ENCODE measurements at places on chromosomes 6 and 20.
A peak's percentile ranks its signal among the peaks of the same experiment; 100 is the strongest.

DNA sequence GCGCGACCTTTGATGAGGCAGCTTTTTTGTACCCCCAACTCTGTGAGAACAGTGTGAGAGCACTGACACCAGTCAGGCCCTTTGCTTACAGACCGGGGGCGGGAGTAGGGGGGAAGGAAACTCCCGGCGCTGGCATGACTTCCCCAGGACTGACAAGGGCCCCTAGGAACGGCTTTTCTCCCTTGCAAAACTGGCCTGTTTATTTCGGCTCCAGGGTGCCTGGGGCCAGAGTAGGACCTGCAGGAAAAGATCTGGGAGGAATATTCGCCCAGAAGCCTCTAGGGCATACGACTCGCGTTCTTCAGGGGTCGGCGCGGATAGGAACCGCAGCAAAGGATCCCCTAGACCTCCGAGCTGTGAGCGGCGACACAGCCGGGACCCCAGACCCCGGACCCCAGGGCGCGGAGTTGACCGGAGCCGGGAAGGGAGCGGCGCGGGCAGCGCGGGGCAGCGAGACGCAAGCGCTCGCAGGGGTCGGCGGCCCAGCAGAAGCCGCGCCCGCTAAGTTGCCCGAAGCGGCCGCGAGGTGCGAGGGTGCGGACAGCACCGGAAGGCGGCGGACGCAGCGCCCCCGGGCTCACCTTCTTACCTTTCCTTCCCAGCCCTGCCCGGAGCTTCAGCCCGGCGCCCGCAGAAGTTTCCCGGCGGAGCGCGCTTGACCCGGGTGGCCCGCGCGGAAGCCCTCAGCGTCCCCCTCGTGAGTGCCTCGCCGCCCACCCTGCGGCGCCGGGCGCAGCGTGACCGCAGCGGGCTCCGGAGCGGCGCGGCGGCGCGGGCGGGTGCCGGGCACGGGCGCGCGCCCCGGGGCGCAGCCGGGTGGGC lies at the start of gene POPDC3:
POPDC3 (minus strand) TSS at position 771 of the 822 bp plus-strand sequence. CDS start 18,105 bp downstream, outside the sequence.
- no peak for DNase-seq

DNA sequence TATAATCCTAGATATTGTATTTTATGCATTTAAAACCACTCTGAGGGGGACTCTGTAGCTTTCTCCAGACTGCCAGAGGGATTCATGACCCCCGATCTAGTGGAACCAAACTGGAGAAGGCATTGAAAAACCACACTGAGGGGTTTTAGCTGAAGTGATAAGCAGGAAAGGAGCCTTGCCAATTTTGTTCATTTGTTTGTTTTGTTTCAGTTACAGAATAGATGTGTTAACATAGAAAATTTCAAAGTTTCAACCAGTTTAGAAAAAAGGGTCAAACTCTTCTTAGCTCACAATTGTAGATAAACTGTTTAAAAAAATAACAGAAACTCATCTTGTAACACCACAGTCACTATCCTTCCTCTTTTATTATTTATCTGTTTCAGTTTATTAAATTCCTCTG lies 19.8 kb downstream of the TAB2 start:
- no peak for DNase-seq

DNA sequence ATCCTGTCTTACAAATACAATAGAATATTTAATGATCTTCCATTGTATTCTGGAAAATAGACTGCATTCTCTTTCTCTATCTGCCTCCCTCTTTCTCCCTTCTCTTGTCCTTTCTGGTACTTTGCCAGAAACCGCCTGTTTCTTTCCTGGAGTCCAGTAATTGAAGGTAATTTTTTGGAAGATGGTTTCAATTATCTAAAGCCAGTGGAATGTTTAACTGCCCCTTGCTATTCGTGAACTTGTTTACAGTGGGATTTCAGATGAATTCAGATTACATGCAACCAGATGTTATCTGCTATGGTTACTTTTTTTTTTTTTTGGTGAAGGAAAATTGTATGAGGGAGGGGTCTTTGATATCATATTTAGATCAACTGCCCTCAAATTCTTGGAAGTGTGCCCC lies 655.5 kb upstream of the FLRT3 start:
- no peak for DNase-seq

DNA sequence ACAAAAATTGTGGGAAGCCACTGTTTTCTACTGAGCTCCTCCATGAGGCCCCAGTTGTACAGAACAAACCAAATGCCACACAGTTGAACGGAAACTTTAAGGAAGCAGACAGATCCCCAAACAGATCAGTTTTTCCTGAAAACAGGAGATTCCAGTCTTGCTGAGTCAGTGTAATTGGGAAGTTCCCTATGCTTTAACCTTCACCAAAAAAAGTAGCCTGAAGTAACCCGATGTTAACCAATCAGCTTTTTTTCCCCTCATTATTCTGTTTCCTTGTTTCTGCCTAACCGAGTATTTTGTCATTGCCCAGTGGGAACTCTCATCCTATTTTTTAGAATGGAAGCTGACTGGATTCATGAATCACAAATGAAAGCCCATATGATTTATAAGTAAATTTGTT lies 36.7 kb downstream of the MARCKS start:
- DNase-seq, result no peak

- no peak for DNase-seq
Observed at GRCh38 chr20:40331807-40332560, 357.1 kb downstream of the MAFB start.

GRCh38 chr6:163423696-163424095 lies 9.2 kb downstream of the QKI start:
- no peak for DNase-seq

GRCh38 chr6:135121434-135121833 lies 59.7 kb upstream of the MYB start:
- no peak for DNase-seq

GRCh38 chr6:11609324-11610071 lies 71.9 kb downstream of the TMEM170B start:
- DNase-seq, result peak; percentile 25

DNA sequence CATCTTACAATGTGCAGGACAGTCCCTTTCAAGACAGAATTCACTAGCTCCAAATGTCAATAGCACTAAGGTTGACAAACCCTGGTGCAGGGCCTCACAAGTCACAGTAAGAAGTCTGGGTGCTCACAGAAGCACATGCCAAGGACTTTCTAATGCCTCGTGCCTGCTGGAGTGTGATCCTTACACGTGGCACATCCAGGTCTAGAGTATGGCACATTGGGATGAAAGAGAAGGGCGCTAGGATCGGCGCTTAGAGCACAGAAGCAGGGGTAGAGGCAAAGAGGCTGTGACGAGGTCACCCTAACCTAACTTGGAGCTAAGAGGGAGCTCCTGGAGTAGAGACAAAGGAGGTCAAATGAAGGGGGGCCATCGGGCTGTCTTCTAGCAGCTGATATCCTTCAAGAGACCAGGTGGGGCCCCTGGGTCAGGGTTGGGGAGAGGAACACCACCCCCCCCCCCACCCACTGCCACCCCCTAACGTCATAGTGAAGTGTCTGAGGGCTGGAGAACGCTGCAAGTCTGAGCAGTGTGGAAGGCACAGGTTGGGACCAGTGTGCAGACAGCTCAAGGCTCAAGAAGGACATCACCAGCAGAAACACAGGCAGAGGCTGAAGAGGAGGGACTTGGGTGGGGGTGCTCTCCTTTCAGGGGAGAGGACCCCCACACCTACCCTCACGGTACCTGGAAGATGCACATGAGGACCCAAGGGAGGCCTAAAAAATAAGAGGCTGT lies 97.8 kb upstream of the MRPS10 start:
- no peak for DNase-seq

DNA sequence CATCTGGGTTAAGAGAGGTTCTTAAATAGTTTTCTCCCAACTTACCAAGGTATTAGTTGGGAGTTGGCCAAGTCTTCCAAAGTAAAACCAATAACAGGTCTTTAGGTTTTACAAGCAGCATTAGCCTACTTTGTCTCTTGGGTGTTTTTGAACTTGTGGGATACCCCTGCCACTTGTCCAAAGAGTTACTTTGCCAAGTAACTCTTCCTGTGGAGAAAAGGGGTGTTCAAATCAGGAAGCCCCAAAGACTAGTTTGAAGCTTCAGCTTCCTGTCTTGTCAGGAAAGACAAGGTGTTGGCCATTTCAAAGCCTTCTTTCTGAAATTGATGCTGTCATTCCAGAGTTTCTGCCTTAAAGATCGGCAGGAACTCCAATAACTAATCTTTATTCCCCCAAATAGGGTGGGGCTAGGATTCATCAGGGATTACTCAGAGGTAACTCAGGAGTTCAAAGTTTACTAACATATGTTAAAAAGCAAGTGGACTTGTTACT lies 822 bp downstream of the RAB22A start:
- DNase-seq, result no peak

- DNase-seq, result no peak
Observed at GRCh38 chr6:169164986-169165385, 88.7 kb downstream of the THBS2 start.

DNA sequence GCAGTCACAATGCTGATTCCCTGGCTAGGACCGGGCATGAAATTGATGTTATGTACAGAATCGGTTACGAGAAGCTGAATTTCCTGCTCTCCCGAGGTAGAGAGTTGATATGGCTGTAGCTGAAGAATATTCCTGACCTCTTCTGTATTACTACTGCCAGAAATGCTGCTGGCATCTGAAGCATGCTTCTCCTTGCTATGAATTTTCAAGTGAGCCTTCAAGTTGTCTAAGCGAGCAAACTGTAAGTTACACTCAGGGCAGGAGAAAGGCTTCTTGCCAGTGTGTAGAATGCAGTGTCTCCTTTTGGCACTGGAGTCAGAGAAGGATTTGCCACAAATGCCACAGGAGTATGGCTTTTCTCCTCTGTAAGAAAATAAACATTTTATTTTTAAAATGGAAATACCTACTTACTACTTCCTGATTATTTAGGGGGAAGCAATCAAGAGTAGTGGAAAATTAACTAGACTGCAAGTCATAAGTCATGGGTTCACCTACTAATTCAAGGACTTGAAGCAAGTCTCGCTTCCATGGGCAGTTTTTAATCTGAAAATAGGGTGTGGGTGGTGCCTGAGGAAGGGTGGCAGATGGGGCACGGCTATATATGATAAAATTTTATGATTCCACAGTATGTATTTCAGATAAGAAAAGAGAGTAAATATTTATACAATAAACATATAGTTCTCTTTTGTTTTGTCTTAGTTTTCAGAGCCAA lies 10.8 kb upstream of the MICAL1 start:
- DNase-seq, result no peak

GRCh38 chr6:110044096-110044495 lies 66.0 kb downstream of the GPR6 start:
- DNase-seq, result no peak

DNA sequence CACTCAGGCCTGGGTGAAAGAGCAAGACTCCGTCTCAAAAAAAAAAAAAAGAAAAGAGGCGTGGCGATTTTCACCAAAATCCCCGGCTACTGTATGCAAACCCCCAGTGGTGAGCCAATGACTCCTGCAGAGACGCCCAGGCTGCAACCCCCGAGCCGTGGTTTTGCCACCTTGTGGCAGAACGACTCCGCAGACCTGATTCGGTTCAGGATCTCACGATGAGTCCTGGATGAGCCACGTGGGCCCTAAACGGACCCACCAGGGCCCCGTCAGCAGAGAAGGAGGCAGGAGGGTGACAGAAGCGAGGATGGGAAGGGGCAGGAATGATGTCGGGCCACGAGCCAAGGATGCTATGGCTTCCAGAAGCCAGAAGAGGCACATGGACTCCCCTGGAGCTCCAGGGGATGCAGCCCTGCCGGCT lies 42.5 kb downstream of the SLC2A4RG start:
- DNase-seq, result no peak

- DNase-seq, result no peak
Observed at GRCh38 chr6:13113981-13114593, 214.2 kb downstream of the TBC1D7 start.

- DNase-seq, result no peak
Observed at GRCh38 chr20:19019734-19020364, 192.6 kb upstream of the SLC24A3 start.

DNA sequence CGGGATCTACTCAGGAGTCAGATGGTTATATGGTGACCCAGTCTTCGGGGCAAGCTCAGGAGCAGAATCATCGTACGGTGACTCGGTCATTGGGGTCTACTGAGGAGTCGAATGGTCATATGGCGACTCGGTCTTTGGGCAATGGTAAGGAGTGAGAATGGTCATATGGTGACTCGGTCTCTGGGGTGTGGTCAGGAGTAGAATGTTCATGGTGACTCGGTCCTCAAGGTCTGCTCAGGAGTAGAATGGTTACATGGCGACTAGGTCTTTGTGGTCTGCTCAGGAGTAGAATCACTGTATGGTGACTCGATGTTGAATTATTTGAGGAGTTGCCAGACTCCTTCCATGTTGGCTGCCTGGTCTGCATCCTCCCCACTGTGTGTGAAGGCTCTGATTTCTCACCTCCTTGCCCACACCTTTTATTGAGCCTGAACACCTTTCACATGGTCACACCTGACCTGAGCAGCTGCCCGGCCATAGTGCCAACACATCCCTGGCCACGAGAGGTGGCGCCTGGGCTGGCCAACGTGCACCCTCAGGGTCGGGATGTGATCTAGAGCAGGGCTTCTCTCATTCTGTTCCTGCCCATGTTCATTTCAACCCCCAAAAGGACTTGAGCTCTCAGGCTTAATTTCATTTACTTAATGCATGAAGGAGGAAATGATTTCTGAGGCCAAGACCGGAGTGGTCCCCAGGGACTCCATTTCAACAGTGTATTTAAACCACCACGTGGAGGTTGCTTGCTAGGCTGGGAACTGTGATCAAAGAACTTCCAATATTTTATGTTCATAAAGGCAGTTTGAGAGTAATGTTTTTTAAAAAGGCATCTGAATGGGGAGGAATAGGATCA lies 119.5 kb downstream of the PHACTR3 start:
- no peak for DNase-seq

DNA sequence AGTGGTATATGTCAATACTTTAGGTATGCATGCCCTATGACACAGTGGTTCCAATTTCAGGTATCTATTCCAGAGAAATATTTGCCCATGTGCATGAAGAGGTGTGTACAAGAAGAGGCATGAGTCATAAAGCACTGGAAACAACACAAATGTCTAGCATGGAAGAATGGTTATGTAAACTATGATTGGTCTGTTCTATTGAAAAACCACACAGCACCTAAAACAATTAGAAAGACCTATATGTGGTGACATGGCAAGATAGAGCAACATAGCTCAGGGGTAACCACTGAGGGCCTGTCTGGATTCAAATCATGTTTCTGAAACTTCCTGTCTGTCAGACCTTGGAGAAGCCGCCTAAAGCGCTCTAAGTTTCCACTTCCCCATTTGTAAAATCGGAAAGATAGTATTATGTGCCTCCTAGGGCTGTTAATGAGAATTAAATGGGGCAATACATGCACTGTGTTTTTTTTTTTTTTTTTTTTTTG lies 76.0 kb upstream of the SHLD1 start:
- DNase-seq, result no peak

GRCh38 chr6:168370310-168370991 lies 50.9 kb upstream of the DACT2 start:
- peak; percentile 77 for DNase-seq

GRCh38 chr6:7881765-7882500 lies 28.7 kb downstream of the TXNDC5 start:
- no peak for DNase-seq

DNA sequence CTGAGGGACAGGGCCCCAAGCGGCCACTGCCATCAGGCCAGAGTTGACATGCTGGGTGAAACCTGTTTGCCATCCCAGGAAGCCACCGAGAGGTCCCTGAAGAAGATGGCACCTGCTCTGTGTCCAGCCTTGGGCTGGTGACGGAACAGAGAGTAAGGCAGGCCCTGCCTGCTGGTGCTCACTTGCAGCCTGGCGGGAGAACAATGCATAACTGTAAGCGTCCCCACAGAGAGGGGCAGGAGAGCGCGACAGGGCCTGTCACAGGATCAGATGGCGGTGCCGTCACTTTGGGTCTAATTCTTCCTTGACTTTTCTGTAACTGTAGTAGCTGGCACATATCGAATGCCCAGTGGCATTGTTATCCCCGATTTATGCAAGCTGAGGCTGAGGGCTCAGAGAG lies 29.0 kb upstream of the VSTM2L start:
- DNase-seq, result no peak
